ENCODE measurements at places on chromosomes 1 and 21. TPM values are rescaled to one million over a fixed set of nuclear protein-coding genes. Genes with fewer than 3 reads are reported as not detected.
A peak's percentile ranks its signal among the peaks of the same experiment; 100 is the strongest.

DNA sequence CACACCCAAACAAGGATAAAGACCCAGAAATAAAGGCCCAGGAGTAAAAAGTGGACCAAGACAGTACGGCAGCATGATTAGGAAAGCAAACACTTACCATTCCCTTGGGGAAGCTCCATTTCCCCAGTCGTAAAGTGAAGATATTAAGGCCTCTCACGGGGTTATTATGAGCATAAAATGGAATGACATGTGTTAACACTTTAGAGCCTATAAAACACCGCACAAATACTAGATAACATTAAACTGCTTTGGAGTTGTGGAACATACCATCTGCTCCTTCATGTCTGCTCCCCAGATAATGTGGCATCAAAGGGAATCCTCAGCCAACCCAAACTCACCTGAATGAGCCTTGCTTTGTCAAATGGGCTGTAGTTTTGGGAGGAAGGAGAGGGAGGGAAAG lies 8.9 kb upstream of the ITLN2 start:
- DNase-seq, result no peak

DNA sequence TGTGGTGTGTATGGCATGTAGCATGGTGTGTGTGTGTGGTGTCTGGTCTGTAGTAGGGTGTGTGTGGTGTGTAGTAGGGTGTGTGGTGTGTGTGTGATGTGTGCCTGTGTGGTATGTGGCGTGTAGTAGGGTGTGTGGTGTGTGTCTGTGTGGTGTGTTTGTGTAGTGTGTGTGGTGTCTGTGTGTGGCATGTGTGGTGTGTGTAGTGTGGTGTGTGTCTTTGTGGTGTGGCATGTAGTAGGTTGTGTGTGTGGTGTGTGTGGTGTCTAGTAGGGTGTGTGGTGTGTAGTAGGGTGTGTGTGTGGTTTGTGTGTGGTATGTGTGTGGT lies 85.5 kb downstream of the SYT2 start:
- DNase-seq, result no peak

- DNase-seq, result peak; percentile 8
Observed at GRCh38 chr1:224298346-224299330, 31.3 kb downstream of the NVL start.

GRCh38 chr1:44650159-44650831 lies 24.0 kb downstream of the TMEM53 start:
- DNase-seq, result peak; percentile 68

DNA sequence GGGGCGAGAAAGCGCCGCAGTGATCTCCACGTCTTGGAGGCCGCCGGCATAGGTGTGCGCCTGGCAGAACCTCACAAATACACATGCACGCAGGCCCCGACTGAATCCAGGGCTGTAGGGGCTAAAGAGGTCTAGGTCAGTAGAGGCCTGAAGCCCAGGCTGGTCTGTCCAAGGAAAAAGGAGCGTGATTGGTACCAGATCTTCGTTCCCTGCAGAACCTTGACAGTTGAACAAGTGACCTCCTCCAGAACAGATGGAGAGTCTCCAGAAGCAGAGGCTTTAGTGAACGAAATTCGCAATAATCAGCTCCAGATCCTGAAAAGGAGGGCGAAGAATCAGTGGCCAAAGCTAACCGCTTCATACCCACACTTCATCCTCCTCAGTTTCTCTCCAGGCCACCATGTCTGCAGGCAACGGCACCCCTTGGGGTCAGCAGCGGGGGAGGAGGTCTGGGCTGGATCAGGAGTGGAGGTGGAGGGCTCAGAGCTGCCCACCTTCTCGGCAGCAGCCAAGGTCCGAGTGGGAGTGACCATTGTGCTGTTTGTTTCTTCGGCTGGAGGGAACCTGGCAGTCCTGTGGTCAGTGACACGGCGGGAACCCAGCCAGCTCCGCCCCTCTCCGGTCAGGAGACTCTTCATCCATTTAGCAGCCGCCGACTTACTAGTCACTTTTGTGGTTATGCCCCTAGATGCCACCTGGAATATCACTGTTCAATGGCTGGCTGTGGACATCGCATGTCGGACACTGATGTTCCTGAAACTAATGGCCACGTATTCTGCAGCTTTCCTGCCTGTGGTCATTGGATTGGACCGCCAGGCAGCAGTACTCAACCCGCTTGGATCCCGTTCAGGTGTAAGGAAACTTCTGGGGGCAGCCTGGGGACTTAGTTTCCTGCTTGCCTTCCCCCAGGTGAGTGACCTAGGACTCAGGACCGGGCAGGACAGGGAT lies 749 bp upstream of the PEX11B start:
- DNase-seq, result peak; percentile 87

- DNase-seq, result no peak
Observed at GRCh38 chr1:47986761-47987200, 10.4 kb downstream of the TRABD2B start.

DNA sequence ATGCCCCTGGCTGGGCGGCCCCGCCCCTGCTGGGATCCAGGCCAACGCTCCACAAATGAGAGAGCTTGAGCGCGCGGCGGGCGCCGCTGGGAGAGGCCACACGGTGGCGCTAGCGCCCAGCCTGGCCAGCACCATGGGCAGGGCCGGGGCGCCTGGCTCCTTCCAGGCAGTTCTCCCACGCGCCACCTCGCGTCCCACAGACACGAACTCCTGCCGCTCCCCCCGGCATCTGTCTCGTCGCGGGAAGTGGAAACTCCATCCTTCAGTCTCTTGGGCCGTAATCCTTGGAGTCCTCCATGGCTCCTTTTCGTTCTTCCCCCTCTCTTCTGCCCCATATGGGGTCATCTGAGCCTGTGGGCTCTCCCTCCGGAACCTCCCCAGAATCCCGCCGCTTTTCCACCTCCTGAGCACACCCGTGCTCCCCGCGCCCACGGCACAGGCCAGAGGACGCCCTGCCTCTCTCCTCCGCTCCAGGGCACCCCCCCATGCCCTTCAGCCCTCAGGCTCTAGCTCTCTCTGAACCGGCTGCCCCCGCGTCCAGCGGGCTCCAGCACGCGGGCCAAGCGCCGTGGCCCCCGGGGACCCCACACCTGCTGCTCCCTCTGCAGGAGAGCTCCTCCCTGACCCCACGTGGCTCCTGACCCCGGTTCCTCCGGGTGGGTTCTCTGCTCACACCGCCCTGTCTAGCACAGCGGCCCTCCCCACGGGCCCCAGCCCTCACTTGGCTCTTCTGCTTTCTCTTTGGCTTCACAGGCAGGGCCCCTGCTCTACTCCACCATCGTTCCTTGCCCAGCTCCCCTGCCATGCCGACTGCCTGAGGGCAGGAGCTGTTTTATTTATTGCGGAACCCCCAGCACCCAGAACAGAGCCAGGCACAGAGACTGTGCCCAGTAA lies 31.9 kb upstream of the EDN2 start:
- DNase-seq, result peak; percentile 98

Gene ZNF648
- 0.29 TPM for total RNA-seq

Gene ITPKB
- total RNA-seq, result 27.1 TPM

Gene BMP8A
- 0.75 TPM for total RNA-seq

Gene SDE2
- 21.6 TPM for total RNA-seq

Gene TEKT2
- total RNA-seq, result 8.8 TPM

Gene LMOD1
- 0.31 TPM for total RNA-seq
